ENCODE measurements at places on chromosomes 6 and 20.

GRCh38 chr6:31728767-31729514 lies at the start of gene DDAH2:
DDAH2 (minus strand) TSS chr6:31729299; CDS start chr6:31729161, 138 bp downstream.
- no peak for DNase-seq

DNA sequence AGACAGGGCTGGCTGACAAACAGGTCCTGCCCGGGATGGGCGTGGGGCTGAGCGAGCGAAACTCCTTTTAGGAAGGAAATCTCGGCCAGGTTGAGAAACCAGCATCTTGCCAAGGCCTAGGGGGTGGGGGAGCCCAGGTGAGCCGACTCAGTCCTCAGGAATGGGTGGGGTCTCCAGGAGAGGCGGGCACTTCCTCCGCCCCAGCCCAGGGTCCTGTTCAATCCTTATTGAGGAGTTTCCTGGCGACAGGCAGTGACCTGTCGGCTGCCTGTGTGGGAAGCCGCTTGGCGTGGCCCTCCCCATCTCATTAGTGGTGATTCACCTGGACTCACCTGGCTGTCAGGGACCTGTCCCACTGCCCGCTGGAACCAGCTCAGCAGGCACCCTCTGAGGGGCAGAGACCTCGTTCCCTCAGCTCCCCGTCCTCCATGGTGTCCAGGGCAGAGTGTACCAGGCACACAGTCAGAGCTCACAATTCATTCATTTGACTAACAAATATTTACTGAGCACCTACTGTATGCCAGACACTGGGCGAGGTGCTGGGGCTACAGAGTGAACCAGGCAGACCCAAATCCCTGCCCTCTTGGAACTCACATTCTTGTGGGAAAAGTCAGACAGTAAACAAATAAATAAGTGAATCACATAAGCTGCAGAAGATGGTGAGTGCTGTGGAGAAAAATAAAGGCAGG lies 51.1 kb downstream of the FGD2 start:
- no peak for DNase-seq

- no peak for DNase-seq
These were observed 27.1 kb downstream of the RIPOR2 start for GRCh38 chr6:24908650-24909035.

DNA sequence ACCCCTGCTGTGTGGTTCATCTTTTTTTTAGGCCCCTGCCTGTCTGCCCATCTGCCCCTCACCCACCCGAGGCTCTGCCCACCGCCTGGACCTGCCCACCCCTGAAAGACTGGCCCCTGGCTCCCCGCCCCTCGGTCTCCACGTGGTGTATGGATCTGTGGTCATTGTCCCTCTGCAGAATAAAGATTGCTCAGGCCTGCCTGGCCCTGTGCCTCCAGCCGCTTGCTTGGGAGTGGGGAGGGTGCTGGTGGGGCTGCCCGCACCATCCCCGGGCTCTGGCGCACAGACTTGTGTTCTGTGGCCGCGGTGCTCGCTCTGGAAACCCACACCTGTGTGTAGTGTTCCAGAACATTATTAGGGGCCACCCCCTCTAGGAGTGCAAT lies 1.6 kb downstream of the MAP1LC3A start:
- DNase-seq: no peak

GRCh38 chr6:9515633-9516606 lies 899.0 kb downstream of the TFAP2A start:
- DNase-seq: no peak

GRCh38 chr6:129073691-129074395 lies 190.9 kb downstream of the LAMA2 start:
- DNase-seq: no peak

DNA sequence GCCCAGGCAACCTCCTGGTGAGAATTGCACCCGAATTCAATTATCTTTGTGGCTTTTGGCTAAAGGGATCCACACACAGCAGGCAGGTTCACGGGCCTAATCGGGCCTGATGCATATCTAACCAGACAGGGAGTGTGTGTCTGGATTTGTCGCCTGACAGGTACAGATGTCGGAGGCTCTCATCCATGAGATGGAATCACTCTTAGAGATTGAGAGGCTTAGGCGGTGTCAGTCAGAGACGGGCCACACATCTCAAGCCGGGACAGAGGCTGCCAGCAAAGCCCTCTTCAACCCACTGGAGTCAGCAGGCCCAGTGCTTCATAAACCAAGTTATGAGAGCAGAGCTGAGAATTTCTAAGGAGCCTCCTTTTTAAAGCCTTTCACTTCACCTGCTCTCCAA lies 247.0 kb downstream of the LRFN2 start:
- no peak for DNase-seq

GRCh38 chr6:161598896-161599295 lies 325.0 kb upstream of the AGPAT4 start:
- no peak for DNase-seq

DNA sequence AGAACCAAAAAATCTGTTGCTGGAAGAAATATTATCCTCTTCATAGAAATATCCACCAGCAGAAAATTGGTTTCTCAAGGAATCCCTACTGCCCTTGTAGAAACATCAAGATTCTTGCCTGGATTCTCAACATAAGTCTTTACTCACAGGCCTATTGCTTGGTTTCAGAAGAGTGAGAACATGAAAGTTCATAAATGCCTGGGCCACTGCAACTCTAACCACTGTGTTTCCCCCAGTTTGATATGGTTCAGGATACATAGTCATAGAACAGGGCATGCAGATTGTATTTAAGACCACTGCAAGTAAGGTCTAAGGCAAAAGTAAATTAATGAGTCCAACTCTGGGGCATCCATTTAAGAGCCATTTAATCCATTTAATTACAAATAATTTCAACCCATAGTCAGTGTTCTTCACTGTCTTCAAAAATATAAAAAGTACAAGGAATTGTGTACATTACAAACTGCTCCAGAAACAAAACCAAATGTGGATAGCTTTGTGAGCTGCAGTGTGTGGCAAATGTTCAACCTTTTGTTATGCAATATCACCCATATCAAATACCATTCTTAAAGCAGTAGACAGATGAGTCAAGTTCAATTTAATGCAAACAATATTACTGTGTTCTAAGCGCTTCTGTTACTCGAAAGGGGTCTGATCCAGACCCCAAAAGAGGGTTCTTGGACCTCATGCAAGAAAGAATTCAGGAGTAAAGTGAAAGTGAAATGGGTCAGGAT lies 83.3 kb downstream of the OPRM1 start:
- DNase-seq: peak; percentile 8

DNA sequence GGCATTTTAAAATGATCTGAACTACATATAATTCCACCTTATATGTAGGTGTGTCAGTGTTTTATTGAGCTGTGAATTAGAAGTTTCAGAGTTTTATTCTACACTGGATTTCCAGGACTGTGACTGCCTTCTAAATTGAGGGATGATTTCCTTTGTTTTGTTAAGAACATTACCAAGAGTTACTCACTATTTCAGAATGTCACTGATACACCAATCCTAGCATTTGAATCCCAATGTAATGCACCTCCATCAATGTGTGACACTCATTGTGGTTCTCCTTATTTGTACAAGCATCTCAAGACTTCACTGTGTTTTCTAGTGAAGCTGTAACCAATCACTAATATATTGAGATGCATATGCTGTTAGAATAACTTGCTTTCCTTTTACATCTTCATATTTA lies 86.8 kb downstream of the PLCB1 start:
- DNase-seq: no peak

DNA sequence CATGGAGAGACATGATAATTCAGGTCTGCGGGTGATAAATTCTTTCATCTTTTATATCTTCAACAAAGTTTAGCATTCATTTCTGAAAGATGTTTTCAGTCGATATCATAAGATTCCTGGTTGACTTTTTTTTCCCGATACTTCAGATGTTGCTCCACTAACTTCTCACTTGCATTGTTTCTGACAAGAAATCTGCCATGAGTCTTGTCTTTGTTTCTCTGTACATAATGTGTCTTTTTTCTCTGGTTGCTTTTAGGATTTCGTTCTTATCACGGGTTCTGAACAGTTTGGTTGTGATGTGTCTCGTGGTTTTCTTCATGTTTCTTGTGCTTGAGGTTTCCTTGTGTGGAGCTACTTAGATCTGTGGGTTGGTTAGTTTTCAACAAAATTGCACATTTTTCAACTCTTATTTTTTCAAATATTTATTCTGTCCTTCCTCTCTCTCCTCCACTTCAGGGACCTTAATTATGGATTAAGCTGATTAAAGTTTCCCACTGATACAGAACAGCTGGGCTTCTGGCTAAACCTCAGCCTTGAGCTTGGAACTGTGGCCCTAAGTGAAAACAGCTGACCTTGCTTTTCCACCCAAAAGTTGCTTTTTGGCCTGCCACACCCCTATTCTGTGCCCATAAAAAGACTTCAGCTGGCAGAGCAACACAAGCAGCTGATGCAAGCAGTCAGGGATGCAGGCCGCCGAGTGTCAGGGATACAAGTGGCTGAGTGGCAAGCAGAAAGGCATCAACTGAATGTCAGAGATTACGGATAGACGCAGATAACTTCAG lies 97.9 kb upstream of the SNX9 start:
- no peak for DNase-seq

- DNase-seq: no peak
These were observed 181.0 kb upstream of the RSPO3 start for GRCh38 chr6:126937426-126937825.

- DNase-seq: no peak
These were observed 359.1 kb upstream of the SLC35B3 start for GRCh38 chr6:8794420-8794819.

- no peak for DNase-seq
These were observed 494.7 kb upstream of the MAP3K7 start for GRCh38 chr6:91081452-91082067.

- DNase-seq: no peak
These were observed 171.7 kb downstream of the BACH2 start for GRCh38 chr6:90124874-90125510.

DNA sequence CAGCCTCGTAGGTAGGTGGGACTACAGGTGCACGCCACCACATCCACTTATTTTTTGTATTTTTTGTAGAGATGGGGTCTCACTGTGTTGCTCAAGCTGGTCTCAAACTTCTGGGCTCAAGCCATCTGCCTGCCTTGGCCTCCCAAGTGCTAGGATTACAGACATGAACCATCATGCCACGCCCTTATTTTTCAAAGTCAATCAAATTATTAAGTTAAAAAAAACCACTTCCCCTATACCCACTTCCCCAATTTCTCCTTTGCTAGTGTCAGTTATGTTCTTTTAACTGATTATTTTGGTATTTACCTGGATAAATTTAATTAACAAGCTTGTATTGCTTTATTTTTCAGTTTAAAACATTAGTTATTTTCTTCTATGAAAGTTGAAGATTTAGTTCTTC lies 49.6 kb downstream of the RIOK1 start:
- DNase-seq: no peak

DNA sequence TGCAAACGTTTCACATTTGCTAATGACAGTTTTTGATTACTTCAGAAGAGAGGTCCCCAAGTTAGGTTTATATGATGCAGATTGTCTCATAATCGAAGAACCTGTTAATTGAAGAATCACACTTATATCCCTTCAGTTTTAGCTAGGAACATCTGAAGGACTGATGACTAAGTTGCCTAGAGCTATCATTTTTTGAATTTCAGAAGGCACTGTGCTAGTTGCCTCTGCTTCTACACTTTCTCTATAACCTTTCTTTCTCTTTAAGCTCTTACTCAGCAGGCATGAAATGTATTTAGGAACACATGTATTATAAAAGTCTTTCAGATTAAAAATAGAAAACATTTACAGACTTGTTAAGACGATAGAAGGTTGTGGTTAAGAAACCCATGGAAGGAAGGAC lies 14.4 kb upstream of the GJE1 start:
- no peak for DNase-seq

DNA sequence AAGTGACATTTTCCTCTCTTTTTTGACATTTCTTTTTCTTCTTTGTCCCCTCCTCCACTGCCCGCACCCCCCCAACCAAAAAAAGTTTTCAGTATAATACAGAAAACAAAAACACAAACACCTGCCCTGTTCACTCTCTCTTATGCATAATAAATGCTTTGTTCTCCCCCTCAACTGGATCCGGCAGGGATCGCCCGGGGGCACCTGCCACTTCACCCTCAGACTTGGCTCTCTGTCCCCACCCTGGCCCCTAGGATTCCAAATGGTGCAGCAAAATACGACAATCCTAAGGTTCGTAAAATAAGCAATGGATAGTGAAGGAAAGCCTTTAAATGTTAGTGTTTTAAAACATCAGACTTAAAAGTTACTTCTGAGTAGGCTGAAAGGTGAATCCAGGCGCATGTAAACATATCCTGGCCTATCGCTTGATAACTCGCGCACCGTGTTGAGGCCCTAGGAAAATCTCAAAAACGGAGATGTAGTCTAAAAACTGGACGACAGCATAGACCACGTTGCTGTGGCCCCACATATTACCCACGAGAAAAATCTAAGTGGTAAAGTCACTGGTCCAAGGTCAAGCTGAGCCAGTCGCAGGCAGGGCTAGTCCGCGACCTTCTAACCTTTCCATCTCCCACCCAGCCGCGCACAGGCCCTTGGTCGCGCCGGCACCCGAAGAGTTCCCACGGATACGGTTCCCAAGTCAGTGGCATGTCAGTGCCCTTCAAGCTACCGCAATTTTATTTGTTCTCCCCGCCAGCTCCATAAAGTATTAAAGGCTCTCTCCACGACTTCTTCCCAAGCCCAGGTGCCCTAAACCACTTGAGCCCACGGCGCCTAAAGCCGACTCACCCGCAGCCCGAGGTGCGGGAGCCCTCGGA lies 130.8 kb downstream of the OGFRL1 start:
- no peak for DNase-seq

- DNase-seq: no peak
These were observed 304.3 kb upstream of the SUPT3H start for GRCh38 chr6:45681860-45682511.

GRCh38 chr6:119162134-119162775 lies 83.8 kb upstream of the FAM184A start:
- DNase-seq: no peak

GRCh38 chr20:56345911-56346310 lies 12.9 kb upstream of the FAM210B start:
- no peak for DNase-seq

DNA sequence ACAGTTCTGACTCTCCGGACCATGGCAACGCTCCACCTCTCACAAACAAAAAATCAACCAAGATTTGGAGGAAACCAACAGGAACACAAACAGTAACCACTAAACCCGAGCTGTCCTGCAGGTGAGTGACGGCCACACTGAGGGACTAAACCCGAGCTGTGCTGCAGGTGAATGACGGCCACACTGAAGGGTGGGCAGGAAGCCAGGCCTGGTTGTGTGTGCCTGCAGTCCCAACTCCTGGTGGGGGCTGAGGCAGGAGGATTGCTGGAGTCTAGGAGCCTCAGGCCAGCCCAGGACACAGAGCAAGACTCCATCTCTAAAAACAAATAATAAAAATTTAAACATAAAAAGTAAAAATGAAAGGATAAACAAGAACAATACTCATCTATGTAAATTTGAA lies 80.6 kb downstream of the TAF4 start:
- DNase-seq: no peak

DNA sequence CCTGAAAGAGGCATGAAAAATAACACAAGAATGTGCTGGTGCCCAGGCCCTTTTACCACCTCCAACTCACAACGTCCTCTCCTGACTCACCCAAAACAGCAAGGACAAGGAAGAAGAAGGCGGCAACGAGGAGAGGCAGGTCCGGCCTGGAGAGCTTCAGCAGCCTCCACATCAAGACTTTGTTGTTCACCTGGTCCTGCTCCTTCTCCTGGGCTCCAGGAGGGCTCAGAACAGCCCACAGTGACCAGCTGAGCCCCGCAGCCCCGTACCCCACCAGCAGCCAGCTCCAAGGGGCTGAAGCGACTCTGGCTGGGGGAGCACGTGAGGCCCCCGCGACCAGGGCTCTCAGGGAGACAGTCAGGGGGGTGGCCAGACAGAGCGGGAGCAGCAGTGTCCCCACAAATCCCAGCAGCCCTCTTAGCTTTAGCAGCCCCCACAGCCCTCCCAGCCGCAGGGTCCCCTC lies 857 bp downstream of the TAP2 start:
- DNase-seq: no peak

GRCh38 chr20:54649511-54649962 lies 174.1 kb downstream of the DOK5 start:
- DNase-seq: peak; percentile 80

GRCh38 chr6:132675749-132676148 lies 16.8 kb upstream of the TAAR1 start:
- no peak for DNase-seq

All from COLO829 (cell line).